ENCODE measurements at places on chromosomes 1 and 21.

DNA sequence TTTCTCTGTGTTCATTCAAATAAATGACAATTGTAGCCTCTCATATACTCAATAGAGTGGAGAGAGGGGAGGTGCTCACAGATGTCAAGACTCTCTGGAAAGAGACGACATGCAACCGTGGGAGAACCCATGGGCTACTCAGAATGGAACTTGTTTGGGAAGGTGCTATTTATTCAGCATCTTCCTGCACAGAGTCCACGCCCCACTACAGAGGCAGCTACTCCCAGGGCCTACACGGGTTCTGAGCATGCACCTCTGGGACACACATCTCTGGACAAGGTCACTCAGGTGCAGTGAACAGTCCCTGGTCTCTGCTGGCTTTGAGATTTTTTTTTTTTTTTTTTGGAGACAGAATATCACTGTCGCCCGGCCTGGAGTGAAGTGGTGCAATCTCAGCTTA lies 64.1 kb downstream of the NID1 start:
- peaks cover 22% of the 10 kb centered on the region for H3K4me1 ChIP-seq
- peak overlapping the region; percentile 92 for H3K27ac ChIP-seq
- no peak for DNase-seq
- H3K4me3 ChIP-seq, result no peak overlapping the region

- H3K4me1 ChIP-seq, result no peaks in the 10 kb centered on the region
- H3K27ac ChIP-seq, result no peak overlapping the region
- no peaks in the 10 kb centered on the region for H3K36me3 ChIP-seq
Observed at GRCh38 chr1:14980621-14981218, 172.8 kb upstream of the TMEM51 start.

DNA sequence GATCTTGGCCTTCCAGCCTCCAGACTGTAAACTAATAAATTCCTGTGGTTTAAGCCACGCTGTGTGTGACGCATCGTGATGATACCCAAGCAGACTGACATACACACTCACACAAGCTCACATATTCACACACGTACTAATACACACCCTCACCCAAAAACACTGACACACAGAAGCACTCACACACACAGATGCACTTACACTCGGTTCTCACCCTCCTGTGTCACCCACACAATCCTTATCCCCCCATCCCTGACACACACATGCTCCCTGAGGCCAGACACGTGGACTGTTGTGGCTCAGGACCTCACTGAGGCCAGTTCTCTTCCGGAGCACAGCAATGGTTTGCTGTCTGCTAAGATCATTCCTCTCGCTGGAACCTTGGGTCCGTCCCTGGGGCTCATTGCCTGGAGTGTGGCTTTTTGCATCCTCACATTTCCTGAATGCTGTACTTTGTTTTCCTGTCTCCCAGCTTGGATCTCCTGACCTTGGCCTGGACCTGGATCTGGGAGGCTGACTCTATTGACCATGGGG lies 76.9 kb upstream of the LYST start:
- no peak overlapping the region for H3K27ac ChIP-seq
- DNase-seq, result no peak
- peaks cover 5% of the 10 kb centered on the region for H3K27me3 ChIP-seq
- peaks cover 28% of the 10 kb centered on the region for H3K4me1 ChIP-seq
- H3K4me3 ChIP-seq, result no peak overlapping the region
- H3K36me3 ChIP-seq, result peaks cover 2% of the 10 kb centered on the region

- no peak for DNase-seq
- no peaks in the 10 kb centered on the region for H3K27me3 ChIP-seq
- H3K4me1 ChIP-seq, result no peaks in the 10 kb centered on the region
- H3K36me3 ChIP-seq, result no peaks in the 10 kb centered on the region
- H3K27ac ChIP-seq, result no peak overlapping the region
Observed at GRCh38 chr1:58460469-58460868, 86.1 kb downstream of the OMA1 start.

GRCh38 chr1:224548676-224549075 lies 67.4 kb upstream of the CNIH3 start:
- H3K27me3 ChIP-seq, result peaks cover 16% of the 10 kb centered on the region
- no peak for DNase-seq
- no peaks in the 10 kb centered on the region for H3K4me1 ChIP-seq
- H3K36me3 ChIP-seq, result no peaks in the 10 kb centered on the region

DNA sequence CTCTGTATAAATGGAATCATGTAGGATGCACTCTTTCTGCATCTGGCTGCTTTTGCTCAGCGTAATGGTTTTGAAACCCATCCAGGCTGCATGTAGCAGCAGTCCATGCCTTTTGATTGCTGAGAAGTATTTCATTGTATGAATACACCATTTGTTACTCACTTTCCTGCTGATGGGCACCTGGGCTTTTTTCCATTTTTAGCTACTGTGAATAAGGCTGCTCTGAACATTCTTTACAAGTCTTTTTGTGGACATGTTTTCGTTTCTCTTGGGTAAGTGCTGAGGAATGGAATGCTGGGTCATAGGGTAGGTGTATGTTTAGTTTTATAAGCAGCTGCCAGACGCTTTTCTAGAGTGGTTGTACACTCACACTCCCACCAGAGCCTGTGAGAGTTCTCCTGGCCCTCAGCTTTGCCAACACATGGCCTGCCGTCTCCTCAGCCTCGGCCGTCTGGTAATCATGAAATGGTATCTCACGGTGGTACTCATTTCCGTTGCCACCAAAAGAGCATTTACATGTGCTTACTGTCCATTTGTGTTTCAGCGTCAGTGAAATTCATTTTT lies 22.7 kb downstream of the SLX9 start:
- H3K27me3 ChIP-seq, result no peaks in the 10 kb centered on the region
- H3K36me3 ChIP-seq, result peaks cover 23% of the 10 kb centered on the region
- peaks cover 19% of the 10 kb centered on the region for H3K4me1 ChIP-seq
- DNase-seq, result no peak
- H3K4me3 ChIP-seq, result no peak overlapping the region

DNA sequence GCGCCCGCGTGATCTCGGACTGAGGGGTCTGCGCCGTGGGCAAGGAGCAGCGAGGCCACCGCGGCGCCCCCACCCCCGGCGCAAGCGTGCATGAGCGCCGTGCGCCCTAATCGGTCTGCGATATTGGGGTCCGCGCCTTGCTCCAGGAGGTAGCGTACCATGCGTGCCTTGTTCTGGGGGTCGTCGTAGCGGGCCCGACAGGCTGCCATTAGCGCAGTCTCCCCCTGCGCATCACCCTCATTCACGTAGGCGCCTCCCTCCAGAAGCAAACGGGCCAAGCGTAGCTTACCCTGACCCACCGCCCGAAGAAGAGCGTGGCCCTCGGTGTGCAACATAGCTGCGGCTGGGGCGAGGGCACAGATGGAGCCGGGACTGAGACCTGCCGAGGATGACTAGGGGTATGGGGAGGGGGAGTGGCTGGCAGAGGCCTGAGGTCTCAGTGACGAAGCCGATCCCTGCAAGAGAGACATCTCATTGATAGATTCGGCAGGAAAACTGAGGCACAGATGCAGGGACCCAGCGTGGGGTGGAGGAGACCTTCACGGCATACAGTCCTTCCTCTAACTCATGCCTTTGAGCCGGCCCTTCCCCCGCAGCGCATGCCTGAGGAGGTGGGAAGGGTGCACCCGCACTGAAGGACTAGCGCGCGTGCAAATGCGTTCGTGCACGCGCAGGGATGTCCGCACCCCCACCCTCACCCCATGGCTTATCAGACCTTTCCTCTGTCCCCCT lies 2.8 kb downstream of the ANKRD34A start:
- H3K4me1 ChIP-seq, result peaks cover 63% of the 10 kb centered on the region
- H3K4me3 ChIP-seq, result peak overlapping the region; percentile 99
- peak; percentile 30 for DNase-seq
- H3K36me3 ChIP-seq, result peaks cover 10% of the 10 kb centered on the region

DNA sequence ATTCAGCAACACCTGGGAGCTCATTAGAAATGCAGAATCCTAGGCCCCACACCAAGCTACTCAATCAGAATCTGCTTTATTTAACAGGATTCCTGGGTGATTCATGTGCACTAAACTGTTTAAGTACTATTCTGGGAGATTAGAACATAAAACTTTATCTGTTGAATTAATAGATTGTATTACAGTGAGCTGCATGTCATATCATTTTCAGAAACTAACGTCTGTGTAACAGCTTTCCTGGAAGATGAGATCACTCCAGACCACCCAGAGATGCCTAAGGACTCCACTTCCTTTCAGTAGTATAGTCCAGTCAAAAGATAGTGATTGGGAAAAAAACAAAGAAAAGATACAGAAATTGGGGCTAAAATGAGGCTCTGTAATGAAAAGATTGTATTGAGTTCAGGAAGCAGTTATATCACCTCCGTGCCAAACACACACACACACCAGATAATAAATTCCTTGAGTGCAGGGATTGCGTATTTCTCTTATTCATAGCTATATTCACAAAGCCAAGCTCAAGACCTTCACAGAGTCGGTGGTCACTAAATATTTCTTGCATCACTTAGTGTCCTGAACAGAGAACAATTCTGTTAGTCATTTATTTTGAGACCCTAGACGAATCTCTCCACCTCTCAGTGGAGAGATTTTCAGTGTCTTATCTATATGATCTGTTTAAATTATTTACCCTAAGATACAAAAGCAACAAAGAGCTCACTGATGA lies 178.2 kb downstream of the DSCAM start:
- H3K27me3 ChIP-seq, result no peaks in the 10 kb centered on the region
- no peak overlapping the region for H3K4me3 ChIP-seq
- H3K27ac ChIP-seq, result no peak overlapping the region
- H3K4me1 ChIP-seq, result no peaks in the 10 kb centered on the region
- no peak for DNase-seq
- H3K36me3 ChIP-seq, result no peaks in the 10 kb centered on the region

GRCh38 chr1:189405419-189405818 lies 1072.2 kb downstream of the BRINP3 start:
- H3K27me3 ChIP-seq, result no peaks in the 10 kb centered on the region
- no peaks in the 10 kb centered on the region for H3K36me3 ChIP-seq
- H3K4me1 ChIP-seq, result no peaks in the 10 kb centered on the region

- peaks cover 55% of the 10 kb centered on the region for H3K27me3 ChIP-seq
- H3K27ac ChIP-seq, result no peak overlapping the region
- DNase-seq, result no peak
- H3K4me3 ChIP-seq, result no peak overlapping the region
- H3K36me3 ChIP-seq, result no peaks in the 10 kb centered on the region
Observed at GRCh38 chr1:113303267-113303666, 87.0 kb upstream of the MAGI3 start.

DNA sequence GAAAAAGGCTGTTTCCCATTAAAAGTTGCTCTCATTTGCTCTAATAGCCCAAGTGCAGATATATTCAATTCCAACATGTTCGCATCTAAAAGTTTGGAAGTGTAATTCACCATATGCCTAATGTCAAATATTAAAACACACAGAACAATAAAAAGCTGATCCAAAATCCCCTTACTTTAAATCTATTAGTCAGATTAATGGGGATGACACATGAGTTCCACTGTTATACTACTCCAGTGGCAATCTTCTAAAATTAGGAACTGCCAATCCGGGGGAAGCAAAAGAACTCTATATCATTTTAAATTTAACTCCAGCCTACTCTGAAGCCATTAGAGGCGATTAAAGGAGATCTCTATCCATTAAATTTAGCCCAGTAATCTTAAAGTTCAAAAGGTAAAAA lies 317.1 kb downstream of the NTNG1 start:
- peaks cover 13% of the 10 kb centered on the region for H3K27me3 ChIP-seq
- DNase-seq, result no peak
- H3K4me3 ChIP-seq, result no peak overlapping the region
- H3K27ac ChIP-seq, result no peak overlapping the region
- H3K4me1 ChIP-seq, result no peaks in the 10 kb centered on the region

DNA sequence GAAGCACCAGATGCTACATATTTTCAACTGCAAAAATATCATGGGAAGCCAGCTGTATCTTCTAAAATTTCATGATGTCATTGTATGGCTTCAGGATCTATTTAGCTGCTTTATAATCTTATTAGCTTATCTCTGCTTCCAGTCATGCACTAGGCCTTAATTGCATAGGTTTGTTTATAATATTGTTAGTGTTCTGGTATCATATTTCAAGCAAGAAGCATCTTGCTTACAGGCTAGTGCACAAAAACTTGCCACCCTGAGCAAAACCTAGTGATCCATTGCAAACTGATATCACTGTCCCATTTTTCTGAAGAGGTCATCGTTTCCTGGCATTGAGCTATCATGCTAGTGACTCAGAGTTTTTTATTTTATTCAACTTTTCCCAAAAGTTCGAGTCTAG lies 15.7 kb upstream of the NRIP1 start:
- DNase-seq, result no peak
- no peak overlapping the region for H3K27ac ChIP-seq
- no peaks in the 10 kb centered on the region for H3K36me3 ChIP-seq
- H3K27me3 ChIP-seq, result no peaks in the 10 kb centered on the region

- no peak for DNase-seq
- H3K27me3 ChIP-seq, result no peaks in the 10 kb centered on the region
- no peak overlapping the region for H3K27ac ChIP-seq
- H3K4me3 ChIP-seq, result no peak overlapping the region
- H3K4me1 ChIP-seq, result no peaks in the 10 kb centered on the region
Observed at GRCh38 chr1:200426196-200426595, 16.4 kb upstream of the ZNF281 start.

DNA sequence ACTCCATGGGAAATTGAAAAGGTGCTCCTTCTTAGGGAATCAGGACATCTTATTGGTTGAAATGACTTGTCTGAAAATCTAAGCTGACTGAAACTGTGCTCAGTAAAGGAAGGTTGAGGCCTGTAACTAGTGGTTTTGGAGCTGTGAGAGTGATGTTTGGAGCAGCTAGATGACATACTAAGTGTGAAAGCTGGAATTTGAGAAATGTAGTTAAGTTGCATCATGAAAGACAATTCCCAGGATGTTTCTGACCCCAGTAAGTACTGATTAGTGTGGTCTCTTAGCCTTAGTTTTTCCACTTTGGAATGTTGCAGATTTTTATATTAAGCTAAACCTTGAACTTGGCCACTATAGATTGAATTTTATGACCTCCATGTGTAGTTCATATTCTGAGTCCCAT lies 154.9 kb downstream of the PAPPA2 start:
- H3K27me3 ChIP-seq, result no peaks in the 10 kb centered on the region
- peaks cover 5% of the 10 kb centered on the region for H3K36me3 ChIP-seq
- H3K4me3 ChIP-seq, result no peak overlapping the region
- no peaks in the 10 kb centered on the region for H3K4me1 ChIP-seq
- no peak overlapping the region for H3K27ac ChIP-seq
- DNase-seq, result no peak

- no peak for DNase-seq
- H3K4me3 ChIP-seq, result no peak overlapping the region
- no peak overlapping the region for H3K27ac ChIP-seq
- H3K27me3 ChIP-seq, result no peaks in the 10 kb centered on the region
Observed at GRCh38 chr21:26153758-26154157, 16.8 kb downstream of the APP start.

DNA sequence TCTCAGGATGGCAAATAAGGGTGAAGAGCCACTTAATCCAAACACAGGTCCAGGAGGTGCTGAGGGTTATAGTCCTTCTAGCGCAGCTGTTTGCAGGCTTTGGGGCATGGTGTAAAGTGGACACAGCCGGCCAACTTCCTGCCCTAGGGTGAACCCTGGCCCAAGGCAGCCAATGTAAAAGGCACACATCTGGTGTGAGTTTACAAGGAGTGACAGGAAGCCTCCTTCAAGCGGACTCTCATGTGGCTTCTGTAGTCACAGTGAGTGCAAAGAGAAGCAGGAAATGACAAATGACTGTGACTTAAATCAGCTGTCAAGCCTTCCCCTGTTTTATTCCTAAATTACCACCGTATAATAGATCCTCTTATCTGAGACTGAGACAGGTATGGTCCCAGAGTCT lies 213.0 kb downstream of the CRB1 start:
- H3K27me3 ChIP-seq, result peaks cover 24% of the 10 kb centered on the region
- no peaks in the 10 kb centered on the region for H3K36me3 ChIP-seq
- H3K27ac ChIP-seq, result peak overlapping the region; percentile 59
- H3K4me1 ChIP-seq, result peaks cover 4% of the 10 kb centered on the region
- no peak overlapping the region for H3K4me3 ChIP-seq
- no peak for DNase-seq

GRCh38 chr1:98565951-98566350 lies 95.6 kb upstream of the SNX7 start:
- no peaks in the 10 kb centered on the region for H3K36me3 ChIP-seq
- no peak overlapping the region for H3K4me3 ChIP-seq
- H3K27ac ChIP-seq, result no peak overlapping the region
- peaks cover 5% of the 10 kb centered on the region for H3K27me3 ChIP-seq
